NCI-H146 (cell line): ENCODE measurements at places on chromosomes 2 and 18.

DNA sequence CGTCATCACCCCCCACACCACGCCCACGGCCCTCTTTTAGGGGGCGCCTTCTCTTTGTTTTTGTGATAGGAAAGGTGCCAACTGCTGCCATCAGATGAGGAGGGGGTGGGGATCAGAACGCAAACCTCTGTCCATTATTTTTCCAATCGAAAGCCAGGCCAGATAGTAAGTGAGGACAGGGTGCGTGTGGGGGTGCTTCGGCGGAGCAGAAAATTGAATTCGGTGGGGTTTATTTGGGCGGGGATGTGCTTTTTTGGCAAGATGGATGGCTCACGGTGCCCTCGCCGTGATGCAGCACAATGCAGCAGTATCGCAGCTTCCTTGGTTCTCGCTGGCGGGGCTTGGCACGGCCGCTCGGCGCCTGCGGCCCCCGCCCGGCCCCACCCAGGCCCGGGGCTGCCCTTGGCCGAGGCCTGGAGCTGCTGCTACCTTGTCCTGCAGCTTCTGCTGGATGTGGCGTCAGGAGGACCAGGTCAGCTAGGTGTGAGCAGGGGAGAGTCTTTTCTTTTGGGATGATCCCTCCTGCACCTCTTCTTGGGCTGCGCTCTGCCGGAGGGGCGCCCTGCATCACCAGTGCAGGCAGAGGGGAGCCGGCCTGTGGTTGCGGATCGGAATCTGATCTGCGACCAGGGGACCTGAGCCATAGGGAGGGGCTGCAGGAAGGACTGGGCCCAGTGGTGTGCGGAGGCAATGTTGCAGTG is 1.3 kb downstream of the SPTBN1 start:
- peak; percentile 72 for DNase-seq

DNA sequence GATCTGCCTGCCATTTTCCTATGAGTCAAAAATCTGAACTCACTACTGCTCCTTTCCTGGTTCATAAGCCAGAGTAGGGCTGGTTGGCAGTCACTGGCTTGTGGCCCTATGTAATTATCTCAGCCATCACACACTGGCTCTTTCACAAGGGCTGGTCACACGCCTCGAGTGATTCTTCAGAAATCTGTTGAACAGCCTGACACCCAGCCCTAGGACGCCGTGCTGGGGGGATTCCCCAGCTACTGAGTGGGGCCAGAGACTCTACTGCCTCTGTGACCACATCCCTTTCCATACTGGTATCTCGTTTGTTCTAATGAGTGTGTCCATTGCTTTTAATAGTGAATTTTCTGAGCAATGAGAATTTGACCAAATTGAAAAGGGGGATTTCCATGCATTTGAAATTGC is 45.8 kb upstream of the RBM44 start:
- DNase-seq, result no peak

GRCh38 chr2:43438342-43438741 is 157.5 kb downstream of the THADA start:
- DNase-seq, result no peak

GRCh38 chr18:47331641-47332040 is 80.2 kb upstream of the SKOR2 start:
- DNase-seq, result no peak

- DNase-seq, result no peak
Observed at GRCh38 chr2:43033466-43034241, 192.8 kb downstream of the ZFP36L2 start.

GRCh38 chr2:104840156-104840555 is 13.8 kb upstream of the POU3F3 start:
- no peak for DNase-seq

GRCh38 chr18:23719634-23720201 is 30.5 kb downstream of the LAMA3 start:
- DNase-seq, result no peak

GRCh38 chr2:207734264-207734635 is 22.8 kb downstream of the CCNYL1 start:
- no peak for DNase-seq

- DNase-seq, result no peak
Observed at GRCh38 chr2:235924675-235925063, 243.5 kb downstream of the GBX2 start.

GRCh38 chr2:201735486-201735885 is 37.0 kb upstream of the MPP4 start:
- no peak for DNase-seq

DNA sequence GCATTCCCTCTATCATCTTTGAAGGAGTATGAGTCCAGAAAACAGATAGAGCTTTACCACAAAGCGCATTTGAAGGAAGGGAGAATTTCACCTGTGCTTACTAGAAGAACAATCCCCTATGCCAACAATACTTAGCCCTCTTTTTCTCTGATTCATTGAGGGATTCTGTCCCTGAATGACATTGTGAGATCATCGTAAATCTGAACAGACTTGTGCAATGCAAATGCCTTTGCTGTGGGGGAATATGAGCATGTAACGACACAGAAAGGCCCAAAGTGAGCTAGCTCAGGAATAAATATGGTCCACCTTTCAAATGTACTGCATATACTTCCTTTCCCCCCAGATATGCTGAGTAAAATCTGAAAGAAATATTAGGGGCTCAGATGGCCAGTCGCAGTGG is 67.6 kb downstream of the SCN1A start:
- no peak for DNase-seq

- DNase-seq, result no peak
Observed at GRCh38 chr2:46973673-46974072, 58.1 kb upstream of the MCFD2 start.

- no peak for DNase-seq
Observed at GRCh38 chr18:35467624-35468016, 30.1 kb downstream of the INO80C start.

- DNase-seq, result no peak
Observed at GRCh38 chr2:230787101-230787500, 74.5 kb downstream of the CAB39 start.
